CD4-positive, alpha-beta T cell treated with Interleukin-6 at 100 ng/mL for 8 hours (primary cell): ENCODE measurements at places on chromosomes 5 and 9.
A peak's percentile ranks its signal among the peaks of the same experiment; 100 is the strongest.

DNA sequence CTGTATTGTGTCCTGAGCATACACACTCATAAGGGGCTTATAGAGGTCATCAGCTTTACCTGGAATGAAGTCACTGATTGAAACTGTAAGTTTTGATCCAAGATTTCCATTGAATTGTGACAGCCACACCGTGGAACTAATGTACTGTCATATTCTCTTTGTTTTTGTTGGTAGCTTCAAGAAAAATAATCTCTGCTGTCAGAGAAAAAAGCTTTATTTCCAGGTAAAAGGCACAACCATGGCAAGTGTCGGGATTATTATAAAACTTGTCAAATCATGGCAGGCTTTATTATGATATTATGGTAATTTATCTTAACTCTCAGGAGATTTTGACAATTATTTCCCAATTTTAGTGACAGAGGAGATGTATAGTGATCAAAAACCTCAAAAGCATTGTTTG is 191.2 kb downstream of the FAM170A start:
- no peak for DNase-seq

GRCh38 chr5:78108564-78108963 is 185.9 kb downstream of the AP3B1 start:
- no peak for DNase-seq

GRCh38 chr9:124869986-124870560 is 8.1 kb downstream of the ARPC5L start:
- DNase-seq: peak; percentile 81

GRCh38 chr9:2378266-2378665 is 243.3 kb upstream of the VLDLR start:
- DNase-seq: no peak

DNA sequence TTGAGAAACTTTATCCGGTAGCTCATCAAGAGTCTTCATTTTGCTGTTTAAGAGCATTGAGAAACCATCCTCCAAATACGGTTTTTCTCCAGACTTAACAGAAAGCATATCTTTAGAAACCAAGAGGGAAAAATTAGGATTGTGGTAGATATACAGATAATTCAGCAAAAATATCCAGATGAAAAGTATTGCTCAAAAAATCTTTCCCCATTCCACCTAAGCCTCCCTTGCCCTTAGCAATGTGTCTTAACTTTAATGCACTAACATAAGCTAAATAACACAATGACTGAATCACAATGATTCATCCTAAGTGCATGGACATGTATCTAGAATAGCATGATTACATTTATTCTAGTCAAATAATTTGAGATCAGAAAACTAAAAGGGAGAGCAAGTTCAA is 130.3 kb upstream of the TARS1 start:
- DNase-seq: no peak

GRCh38 chr9:135388530-135388929 is 91.1 kb upstream of the PPP1R26 start:
- no peak for DNase-seq

GRCh38 chr5:135829681-135830383 is 4.6 kb upstream of the SLC25A48 start:
- DNase-seq: no peak

DNA sequence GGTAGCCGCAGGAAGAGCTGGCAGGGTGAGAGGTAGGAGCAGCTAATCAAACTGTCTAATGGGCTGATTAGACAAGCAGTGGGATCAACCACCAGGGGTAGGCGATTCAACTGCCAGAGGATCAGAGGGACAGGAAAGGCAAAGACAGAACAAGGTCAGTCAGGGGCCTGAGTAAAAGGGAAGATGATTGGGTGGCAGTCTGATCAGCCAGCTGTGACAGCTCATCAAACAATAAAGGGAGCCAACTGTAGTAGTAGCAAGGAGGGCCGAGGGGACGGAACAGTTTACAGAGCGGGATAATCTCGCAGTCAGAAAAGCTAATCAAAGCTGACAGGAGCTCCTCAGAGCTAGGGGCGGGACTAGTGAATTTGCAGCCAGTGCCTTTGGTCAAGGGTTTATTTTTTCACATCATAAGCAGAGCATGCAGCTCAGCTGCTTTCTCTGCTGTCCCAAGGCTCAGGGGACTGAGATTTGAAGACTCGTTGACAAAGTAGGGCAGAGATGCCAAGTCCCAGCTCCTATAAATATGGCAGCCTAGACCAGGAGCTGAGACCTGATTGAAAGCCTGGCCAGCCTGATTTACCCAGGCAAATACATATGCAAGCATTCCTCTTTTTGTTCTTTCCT is 418.2 kb downstream of the GABRG2 start:
- DNase-seq: no peak

GRCh38 chr5:135429301-135430134 is 17.6 kb downstream of the DCANP1 start:
- no peak for DNase-seq

DNA sequence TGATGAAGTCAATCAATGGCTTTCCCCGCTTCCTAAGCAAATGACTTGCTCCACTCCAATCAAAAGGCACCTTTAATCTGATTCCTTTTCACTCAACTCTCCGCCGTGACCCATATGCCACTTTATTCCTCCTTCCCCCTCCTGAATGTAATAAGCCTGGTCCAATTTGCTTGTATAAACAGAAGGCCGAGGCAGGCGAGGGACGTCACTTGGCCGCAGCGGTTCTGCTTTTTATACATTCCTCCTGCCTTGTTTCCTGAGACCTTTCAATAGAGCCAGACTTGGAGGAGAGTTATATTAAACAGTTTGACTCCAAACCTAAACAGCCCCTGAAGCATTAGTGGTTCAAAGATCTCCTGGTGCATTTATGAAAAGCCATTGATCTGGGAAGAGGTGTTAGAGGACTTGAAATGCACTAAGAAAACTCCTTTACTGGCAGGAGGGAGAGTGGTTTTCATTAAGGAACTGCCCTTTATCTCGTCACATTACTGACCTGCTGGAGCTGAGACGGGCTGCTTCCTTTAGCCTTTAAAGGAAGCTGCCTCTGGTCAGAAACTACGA is 273.4 kb downstream of the SLIT3 start:
- DNase-seq: no peak

DNA sequence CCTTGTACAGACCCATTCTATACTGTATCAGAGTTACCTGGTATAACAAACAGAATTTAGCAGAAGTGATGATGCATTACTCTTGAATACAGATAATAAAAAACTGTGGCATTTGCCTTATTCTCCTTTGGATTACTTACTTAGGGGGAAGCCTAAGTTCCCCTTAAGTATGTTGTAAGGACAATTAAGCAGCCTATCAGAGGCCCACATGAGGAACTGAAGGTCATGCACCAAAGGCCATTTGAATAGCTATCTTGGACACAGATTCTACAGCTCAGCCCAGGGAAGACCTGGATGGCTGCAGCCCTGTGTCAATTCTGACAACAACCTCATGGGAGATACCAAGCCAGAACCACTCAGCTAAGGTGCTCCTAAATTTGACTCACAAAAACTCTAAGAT is 125.2 kb downstream of the RAPGEF6 start:
- no peak for DNase-seq

DNA sequence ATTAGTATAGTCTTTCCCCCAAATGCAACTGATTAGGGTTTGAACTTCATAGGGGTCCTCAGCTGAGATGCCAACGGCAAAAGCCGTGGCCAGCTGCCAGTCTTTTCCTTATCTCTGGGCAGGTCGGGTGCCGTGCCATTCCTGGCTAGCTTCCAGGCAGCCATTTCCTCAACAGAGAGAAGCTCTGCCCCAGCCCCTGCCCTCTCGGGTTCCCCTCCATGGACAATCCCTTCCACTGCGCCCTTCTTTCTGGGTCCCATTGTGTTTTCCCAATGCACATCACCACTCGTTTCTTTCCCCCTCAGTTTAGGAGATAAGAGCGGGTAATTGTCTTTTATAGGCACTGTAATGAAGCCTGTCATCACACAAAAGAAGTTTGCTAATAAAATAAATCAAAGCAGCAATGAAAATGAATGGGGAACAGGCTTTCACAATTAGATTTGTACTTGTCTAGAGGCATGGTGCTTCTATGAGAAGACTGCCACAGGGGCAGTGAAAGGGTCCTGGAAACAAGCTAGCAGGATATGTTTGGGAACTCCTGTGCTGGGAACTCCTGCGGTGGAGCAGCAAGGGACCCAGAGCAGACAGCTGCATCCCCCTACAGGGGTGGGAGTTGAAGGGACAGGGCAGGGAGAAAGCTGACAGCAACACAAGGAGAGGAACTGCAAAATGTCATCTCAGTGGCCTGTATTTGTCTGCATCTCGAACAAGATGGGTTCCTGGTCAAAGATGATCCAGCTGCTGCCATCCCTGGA is 48.0 kb upstream of the SAP30L start:
- DNase-seq: no peak

DNA sequence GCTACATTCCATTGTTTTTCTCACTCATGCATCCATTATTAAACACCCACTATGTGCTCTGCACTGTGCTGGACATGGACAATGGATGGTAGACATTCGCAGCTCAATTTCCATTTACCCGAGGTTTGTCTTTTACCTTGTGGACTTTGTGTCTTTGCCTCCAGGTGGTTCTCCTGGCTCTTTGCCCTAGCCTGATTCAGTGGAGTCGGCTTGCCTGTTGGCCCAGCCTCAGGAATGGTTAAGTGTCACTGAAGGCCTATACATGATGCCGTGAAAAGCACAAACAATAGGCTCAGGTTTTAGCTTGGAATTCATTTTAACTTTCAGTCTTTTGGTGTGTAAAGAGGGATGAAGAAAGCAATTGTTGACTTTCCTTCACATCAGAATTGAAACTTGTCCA is 16.5 kb upstream of the DMRT3 start:
- DNase-seq: no peak

GRCh38 chr5:168097876-168098653 is 193.4 kb upstream of the WWC1 start:
- DNase-seq: no peak

- no peak for DNase-seq
Observed at GRCh38 chr9:81424431-81424830, 264.9 kb downstream of the TLE1 start.

GRCh38 chr5:158640593-158640980 is 459.1 kb downstream of the EBF1 start:
- no peak for DNase-seq

DNA sequence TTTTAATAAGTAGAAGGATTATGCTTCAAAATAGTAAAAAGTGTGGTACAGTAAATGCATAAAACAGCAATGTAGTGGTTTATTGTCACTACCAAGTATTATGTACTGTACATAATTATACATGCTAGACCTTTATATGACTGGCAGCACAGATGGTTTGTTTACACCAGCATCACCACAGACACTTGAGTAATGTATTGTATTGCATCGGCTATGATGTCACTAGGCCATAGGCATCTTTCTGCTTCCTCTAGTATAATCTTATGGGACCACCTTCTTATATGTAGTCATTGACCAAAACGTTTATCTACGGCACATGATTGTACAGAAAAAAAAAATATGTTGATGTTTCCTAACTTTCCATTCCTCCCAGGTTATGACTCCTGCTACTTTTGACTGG is 31.9 kb upstream of the SSBP2 start:
- DNase-seq: no peak
